ENCODE measurements at places on chromosomes 11 and 22.

- DNase-seq: no peak
Measured at GRCh38 chr11:121257976-121258375, 34.6 kb upstream of the SC5D start.

GRCh38 chr11:68454767-68455166 is 5.8 kb upstream of the PPP6R3 start:
- no peak for DNase-seq

GRCh38 chr11:3004481-3004880 is 12.4 kb upstream of the NAP1L4 start:
- no peak for DNase-seq

- DNase-seq: no peak
Measured at GRCh38 chr11:120431633-120432032, 79.9 kb upstream of the GRIK4 start.

DNA sequence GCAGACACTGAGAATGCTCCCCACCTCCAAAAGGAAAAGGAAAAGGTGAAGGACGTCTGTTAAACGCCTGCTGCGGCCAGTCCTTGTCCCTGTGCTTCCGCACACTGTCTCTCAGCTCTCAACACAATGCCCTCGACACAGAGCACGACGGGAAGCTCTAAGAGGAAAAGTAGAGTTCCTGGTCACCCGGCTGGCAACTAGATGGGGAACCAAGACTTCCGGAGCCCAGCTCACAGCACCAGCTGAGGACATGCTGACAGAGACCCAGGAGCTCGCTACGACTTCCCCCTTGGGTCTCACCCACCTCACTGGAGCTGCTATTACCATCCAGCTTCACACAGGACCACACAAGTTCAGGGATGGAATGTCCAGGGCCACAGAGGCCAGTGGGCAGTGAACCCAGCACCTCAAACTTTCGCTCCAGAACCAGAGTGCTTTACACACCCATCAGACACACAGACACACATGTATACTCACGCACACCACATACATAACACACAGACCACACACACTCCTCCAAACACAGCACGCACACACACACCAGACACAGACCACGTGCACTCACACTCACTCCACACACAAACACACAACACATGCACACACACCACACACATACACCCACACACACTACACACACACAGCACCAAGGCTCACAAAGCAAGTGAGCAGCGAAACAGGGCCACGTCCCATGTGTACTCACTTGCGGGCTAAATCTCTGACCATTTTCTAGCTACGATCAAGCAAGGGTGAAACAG is 9.6 kb downstream of the SULT4A1 start:
- no peak for DNase-seq

- DNase-seq: no peak
Measured at GRCh38 chr11:102192349-102193066, 82.3 kb downstream of the YAP1 start.

DNA sequence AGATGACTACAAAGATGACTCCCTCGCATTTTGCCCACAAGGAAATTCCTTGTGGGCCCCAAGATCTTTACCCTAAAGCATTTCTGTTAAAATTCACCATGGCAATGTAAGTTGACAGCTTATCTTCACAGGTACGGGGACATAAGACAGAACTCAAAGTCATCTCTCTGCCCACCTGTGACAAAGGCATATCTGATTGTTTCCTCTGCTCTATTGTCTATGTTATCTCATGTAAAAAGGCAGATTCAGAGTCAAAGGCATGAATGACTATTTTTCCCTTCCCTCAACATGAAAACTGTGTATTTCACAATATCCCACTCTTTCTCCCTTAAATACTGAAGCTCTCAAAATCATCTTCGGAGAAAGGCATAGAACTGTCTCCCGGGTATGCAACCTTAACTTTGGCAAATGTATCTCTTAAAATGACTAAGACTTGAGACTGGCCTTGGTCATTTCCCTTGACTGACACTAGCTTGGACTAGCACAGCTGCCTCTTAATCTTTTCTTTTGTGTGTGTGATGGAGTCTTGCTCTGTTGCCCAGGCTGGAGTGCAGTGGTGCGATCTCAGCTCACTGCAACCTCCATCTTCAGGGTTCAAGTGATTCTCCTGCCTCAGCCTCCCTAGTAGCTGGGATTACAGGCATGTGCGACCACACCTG is 103.2 kb downstream of the MICAL3 start:
- DNase-seq: no peak

GRCh38 chr11:28442131-28442530 is 333.9 kb downstream of the METTL15 start:
- no peak for DNase-seq

- peak; percentile 47 for DNase-seq
Measured at GRCh38 chr11:121800731-121801393, 315.2 kb downstream of the BLID start.

DNA sequence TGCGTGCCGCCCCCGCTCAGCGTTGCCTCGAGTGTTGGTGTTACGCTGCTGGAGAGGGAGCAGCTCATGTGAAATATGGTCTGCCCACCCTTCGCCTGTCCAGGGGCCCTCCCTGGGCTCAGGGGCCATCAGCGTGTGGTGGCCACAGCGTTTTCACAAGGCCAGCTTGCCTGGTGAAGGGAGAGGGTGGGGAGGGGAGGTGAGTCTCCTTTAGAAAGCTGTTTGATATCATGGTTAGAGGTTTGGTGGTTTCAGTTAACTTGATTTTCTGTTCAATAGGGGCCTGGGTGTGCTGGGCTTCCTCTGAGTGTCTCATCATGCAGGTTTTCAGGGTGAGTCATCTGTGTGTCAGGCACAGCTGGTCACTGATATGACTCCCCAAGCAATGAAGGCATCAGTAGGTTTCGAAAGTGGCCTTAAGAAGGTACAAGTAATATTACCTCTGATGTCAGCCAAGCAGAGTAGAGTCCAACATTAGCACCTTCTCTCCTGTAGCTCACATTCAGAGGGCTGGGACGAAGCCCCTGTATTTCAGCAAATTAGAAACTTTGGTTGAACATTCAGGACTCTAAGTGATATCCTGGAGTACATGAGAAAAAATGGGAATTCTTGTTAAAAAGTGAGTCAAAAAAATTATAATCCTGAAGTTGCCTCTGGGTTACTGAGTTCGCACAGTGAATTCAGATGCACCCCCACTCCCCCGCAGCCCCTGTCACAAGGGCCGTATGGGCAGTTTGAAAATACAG is 172.5 kb downstream of the TBC1D22A start:
- DNase-seq: no peak

- no peak for DNase-seq
Measured at GRCh38 chr11:28535677-28536076, 427.5 kb downstream of the METTL15 start.

GRCh38 chr22:50264104-50264745 is 2.7 kb upstream of the MAPK12 start:
- no peak for DNase-seq

DNA sequence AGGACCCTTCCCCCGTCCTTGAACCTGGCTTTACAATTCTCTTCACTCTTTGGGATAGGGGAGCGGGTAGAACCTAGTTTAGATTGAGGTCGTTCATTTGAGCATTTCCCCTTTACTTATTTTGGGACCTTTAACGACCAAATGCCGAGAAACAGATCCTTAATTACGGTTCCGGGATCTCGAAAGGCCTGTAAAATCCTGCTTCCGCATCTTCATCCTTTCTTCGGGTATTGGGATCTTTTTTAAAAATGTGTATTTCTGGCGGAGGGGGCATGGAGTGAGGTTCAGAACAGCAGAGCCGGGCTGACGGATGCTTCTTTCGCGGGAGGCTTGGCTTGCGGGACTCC is 395 bp upstream of the HIPK3 start:
- no peak for DNase-seq

DNA sequence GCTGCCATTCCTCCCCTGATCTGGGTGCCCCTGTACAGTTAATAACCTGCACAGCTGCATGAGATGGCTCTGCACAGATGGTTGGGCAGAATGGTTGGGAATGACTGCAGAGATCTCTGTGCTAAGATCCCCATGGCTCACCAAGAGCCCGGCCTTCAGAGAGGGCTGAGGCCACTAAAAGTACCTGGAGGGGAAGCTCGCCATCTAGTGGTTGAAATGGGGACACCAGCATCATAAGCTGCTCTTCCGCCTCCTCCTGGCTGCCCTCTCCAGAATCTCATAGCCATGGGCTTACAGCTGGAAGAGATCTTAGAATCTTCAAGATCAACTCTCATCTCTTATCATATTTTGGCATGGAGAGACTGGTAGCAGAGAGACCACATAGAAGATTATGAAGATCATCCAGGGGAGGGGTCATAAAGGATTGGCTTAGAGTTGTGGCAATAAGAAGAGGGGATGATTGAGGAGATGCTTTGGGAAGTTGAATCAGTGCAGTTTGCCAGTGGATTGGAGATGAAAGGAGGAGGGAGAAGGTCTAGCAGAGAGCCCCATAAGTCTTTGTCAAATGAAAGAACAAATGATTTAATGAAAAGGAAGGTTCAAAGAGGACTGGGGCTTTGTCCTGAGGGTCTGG is 22.0 kb upstream of the TLCD5 start:
- peak; percentile 70 for DNase-seq

DNA sequence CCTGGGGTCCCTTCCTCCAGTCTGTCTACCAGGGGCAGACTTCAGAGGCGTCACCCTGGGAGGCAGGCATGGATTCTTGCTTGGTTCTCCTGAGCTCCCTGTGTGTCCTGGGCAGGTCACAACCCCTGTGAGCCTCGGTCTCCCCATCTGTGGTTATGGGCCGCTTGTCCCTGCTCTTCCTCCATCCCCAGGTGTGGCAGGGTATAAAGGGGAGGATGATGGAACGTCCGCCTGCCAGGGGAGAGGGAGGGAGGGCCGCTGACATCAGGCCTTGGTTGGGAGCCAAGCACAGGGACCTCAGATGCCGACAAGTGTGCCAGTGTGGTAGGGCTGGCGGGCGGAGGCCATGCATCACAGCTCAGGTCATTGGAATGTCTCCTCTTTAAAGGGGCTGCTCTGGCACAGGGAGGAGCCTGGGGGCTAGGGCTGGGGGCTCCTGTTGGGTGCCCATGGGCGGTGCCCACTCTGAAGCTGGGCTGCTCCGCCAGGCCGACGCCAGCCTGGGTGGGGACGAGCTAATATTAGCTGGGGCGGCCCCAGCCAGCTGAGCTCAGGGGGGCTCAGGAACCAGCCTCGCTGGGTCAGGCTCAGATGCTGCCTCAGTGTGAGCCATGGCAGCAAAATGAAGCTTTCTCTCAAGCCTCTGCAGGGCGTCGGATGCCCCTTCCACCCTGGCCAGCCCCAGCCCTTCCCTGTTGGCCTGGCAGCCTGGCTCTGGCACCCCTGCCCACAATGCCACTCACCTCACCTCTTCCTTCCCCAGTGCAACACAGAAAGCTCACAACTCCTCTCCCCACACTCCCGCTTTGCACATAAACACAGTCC is 12.8 kb downstream of the KCNC1 start:
- no peak for DNase-seq

DNA sequence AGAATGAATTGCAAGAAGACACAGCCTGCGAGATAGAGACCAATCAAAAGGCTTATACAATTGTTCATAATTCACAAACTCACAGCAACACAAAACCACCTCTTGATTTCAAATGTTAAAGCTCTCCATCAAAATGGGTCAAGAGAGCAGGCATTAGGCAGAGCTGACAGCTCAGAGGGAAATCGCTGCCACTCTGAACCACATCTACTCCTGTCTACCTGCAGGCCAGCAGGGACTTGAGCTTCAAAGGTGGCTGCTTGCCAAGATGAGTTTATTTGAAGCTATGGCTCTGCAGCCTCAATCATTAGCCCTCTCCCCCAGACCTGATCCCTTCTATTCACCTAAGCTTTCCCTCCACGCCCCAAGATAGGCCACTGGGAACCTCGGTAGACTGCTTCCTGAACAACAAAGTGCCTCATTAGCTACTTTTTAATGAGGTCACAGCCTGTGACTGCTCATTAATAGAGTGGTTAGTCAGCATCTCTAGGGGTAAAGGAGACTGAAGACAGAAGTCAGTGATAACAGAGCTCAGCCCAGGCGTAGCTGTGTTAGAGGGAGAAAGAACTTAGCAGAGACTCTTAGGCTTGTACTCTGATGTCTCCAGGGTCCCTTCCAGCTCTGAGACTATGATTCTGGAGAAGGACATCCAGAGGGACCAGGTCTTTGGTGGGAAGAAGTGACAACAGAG is 21.2 kb upstream of the OR10A5 start:
- DNase-seq: no peak

DNA sequence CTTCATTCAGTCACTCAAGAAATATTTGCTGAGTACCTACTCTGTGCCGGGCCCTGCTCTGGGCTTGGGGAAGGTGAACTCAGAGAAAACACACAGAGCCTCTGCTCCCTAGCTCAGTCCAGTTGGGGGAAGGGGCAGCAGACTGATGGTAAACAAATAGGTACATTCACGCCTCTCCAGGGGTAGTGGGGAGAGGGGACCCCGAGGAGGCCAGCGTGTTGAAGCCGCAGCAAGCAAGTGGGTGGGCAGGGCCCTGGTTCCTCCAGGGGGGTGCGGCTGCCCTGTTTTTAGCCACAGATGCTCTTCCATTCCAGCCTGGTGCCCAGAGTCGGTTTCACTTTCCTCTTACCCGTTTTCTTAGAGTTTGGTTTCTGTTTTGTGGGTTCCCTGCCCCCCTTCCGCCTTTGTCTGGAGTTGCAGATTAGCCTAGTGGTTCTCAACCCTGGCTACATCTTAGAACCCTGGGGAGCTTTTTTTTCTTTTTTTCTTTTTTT is 8.7 kb downstream of the DRAP1 start:
- DNase-seq: no peak

- DNase-seq: peak; percentile 3
Measured at GRCh38 chr11:59429924-59430516, 3.8 kb upstream of the OR5A2 start.

DNA sequence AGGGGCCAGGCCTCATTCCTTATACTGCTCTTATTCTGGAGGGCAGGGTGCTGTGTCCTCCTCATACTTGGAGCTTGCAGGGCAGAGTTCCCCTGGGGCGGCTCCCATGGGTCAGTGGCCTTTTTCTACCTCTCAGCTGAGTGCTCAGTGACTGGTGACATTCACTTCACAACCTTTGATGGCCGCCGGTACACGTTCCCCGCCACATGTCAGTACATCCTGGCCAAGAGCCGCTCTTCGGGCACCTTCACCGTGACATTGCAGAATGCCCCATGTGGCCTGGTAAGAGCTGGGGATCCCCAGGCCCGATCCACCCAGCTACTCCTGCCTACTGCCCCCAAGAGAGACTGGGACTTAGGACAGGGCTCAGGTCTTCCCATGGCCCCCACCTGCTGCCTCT is 14.5 kb downstream of the OTOG start:
- no peak for DNase-seq

DNA sequence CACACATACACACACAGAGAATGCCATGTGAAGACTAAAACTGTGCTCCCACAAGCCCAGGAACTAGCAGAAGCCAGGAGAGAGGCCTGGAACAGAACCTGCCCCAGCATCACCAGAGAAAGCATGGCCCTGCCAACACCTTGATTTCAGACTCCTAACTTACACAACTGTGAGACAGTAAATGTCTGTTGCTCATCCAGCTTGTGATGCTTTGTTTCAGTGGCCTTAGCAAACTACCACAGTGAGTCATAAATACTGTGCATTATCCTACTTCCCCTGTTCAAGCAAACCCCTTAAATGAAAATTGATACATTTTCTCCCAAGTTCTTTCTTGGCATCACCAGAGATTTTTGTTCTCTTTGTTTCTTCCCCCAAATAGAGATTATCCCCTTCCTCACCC is 1539.4 kb upstream of the TENM4 start:
- DNase-seq: no peak

Measured in hindlimb muscle (tissue), 1 donor.